ENCODE measurements at places on chromosomes 3 and 15.

- peak; percentile 62 for DNase-seq
Observed at GRCh38 chr3:187208159-187208558, 10.9 kb downstream of the RTP1 start.

- no peak for DNase-seq
Observed at GRCh38 chr3:134325706-134326105, 48.5 kb downstream of the AMOTL2 start.

GRCh38 chr3:116165135-116165534 lies 280.2 kb downstream of the LSAMP start:
- no peak for DNase-seq

DNA sequence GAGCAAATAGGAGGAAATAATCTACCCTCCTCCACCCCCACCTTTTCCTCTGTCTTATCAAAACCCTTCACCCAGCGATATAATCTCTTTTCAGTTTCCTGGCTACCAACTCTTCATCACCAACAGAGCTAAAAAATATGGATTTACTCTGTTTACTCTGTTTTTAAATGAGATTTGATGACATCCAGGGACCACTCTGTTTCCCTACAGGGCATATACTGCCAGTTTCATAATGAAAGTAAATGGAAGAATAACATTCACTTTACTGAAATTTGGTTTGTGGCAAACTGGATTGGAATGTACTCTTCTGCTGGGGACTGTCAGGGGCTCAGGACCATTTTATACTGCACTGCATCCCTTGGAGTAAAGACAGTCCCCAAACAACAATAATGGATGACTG lies 80.1 kb upstream of the PTX3 start:
- DNase-seq = no peak

DNA sequence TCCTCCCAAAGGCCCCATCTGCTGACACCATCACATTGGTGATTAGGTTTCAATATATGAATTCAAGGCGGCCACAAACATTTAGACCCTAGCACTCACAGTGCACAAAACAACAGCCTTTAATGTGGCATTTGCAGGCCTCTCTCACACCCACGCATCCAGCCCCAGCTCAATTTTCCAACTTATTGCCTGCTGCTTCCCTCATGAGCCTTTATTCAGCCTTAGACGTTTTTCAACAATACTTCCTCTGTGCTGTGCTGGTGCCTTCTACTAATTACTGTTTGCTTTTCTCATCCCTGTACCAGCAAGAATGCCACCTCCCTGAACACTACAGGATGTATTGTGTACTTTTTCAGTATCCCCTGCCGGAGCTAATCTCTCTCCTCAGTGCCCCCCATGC lies 334.6 kb downstream of the GABRB3 start:
- no peak for DNase-seq

- DNase-seq = no peak
Observed at GRCh38 chr3:65995515-65995914, 43.2 kb downstream of the MAGI1 start.

GRCh38 chr3:170055209-170055608 lies 17.4 kb downstream of the GPR160 start:
- DNase-seq = no peak

- DNase-seq = no peak
Observed at GRCh38 chr3:142898346-142899213, 9.7 kb upstream of the PCOLCE2 start.

- DNase-seq = no peak
Observed at GRCh38 chr15:70586241-70586640, 177.1 kb downstream of the UACA start.

DNA sequence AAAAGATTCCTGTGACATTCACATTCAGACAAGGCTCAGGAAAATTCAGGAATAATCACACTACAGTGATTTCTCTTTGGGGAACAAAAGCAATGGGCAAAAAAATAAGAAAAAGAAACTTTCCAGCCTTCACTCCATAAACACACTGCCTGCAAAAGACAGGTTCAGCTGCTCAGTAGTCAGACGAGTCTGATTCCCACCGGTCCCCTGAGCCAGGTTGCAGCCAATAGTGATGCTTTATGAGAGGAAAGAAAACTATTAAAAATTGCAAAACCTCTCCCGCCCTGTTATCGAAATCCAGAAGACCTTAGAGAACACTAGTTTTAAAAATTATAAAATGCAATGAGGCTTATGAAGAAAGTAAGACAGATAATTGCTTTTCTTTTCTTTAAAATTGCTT lies 8.5 kb downstream of the PLCH1 start:
- DNase-seq = no peak

DNA sequence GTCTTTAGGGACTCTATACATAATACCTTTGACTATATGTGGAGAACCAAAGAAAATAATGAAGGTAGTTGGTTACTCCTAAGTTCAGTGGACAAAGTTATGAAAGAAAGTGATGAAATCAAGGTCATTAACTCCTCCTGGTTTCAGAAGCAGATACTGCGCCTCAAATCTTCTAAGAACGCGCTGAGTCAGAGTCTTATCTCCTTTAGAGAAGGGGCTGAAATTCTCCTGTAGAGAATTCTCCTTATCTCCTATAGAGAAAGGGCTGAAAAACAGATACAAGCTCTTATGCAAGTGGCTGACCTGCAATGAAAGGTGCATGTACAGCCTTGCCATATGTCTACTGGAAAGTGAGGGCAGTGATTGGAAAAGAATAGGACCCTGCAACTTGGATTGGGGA lies 824.2 kb downstream of the NSUN3 start:
- no peak for DNase-seq

GRCh38 chr3:169660709-169661360 lies 2.7 kb downstream of the MECOM start:
- DNase-seq = no peak

- no peak for DNase-seq
Observed at GRCh38 chr3:100561459-100562158, 47.8 kb upstream of the ADGRG7 start.

GRCh38 chr3:60456180-60456579 lies 795.1 kb downstream of the FHIT start:
- DNase-seq = no peak

Data from H4 (cell line).